Activated naive CD4-positive, alpha-beta T cell treated with anti-CD3 and anti-CD28 coated beads, Interleukin-2, amount 10 ng/mL, durations not matched to agents 7 days and 5 days (primary cell): ENCODE measurements at places on chromosomes 16 and 17.

DNA sequence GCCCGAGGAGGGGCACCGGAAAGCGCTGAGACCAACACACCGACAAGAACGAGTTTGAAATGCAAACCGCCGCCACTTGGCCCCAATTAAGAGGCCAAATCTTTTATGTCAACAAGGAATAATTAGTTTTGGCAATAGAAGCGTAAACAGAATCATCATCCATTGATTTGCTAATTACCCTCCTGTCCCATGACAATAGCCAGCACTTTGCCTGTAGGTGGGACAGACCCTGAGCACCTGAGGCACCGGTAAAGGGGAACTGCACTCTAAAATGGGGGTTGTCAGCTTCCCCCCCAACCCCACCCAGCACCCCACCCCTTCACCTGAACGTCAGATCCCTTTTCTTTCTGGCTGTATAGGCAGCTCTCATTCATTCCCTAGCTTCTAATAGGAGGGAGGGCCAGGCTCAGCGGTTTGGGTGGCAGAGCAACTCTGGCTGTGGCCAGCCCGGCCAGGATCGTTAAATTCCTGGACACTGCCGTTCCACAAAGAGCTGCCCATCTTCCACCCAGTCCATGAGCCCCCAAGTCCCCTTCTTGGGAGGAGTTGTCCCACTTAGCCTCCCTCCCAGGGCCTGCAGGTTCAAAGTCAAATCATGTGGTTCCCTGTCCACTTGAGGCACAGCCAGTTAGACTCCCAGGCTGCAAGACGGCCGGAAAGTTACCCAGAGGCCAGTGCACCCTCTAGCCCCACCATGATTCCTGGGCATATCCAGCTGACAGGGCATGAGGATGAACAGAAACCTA, 45.8 kb downstream of the WNT3 start:
- H3K27me3 ChIP-seq = peaks cover 88% of the 10 kb centered on the region
- H3K4me3 ChIP-seq = peak overlapping the region; percentile 71
- DNase-seq = no peak
- no peak overlapping the region for H3K27ac ChIP-seq
- peaks cover 20% of the 10 kb centered on the region for H3K4me1 ChIP-seq

DNA sequence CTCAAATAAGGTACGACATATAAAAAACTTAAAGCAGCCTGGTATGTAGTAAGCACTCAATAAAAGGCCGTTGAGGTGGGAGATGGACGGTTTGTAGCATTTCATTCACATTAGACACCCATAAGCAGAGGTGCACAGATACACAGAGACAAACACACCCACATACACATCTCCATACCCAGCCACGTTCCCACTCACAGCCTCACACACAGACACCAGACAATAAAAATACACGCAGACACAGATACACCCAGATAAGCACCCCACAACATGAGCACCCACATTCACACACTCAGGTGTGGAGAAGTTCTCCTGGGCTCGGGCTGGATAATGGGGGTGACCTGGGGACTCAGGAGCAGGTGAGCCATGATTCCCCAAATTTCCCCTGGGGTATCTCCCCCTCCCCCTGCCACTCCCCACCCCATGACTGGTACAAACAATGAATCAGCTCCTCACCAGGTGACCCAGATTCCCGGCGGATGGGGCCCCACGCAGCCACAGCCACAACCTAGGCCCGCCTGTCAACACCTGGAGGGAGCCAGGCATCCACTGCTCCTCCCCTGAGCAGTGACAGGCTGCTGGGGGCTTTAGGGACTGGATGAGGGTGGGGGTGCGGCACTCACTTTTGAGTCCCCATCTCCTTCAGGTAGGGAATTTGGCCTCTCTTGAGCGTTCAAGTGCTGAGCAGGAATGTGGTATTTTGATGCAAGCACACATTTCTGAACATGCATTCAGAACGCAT, 2.7 kb downstream of the DLX3 start:
- peaks cover 34% of the 10 kb centered on the region for H3K4me1 ChIP-seq
- peak overlapping the region; percentile 49 for H3K4me3 ChIP-seq
- no peak overlapping the region for H3K27ac ChIP-seq
- DNase-seq = no peak
- H3K27me3 ChIP-seq = peaks cover 100% of the 10 kb centered on the region
- peaks cover 6% of the 10 kb centered on the region for H3K36me3 ChIP-seq

DNA sequence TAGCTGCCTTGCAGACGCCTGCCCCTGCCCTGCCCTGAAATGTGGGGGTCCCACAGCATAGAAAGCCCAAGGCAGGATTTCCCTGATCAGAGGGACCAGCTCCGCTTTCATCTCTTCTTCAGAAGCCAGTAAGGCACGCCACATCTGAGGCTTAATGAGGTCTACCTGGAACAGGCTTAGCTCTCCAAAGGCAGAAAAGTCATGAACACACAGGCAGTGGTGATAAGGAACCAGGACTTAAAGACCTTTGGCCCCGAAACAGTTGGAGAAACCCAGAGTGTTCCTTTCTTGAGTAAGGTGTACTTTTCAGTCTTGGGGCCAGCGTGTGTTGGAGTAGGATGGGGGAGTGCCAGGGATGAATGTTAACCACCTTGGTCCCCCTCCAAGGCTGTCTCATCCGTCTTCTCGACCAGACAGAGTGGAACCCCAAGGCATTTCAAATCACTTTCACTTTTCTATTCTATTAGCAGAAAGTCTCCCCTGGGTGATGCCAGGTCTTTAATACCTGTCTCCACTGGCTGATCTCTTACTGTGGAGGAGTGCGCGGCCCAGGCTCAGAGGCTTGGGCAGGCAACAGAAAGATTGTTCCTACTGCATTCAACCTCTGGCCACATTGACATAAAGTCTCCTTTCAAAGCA, 43.9 kb downstream of the TMEM186 start:
- H3K4me1 ChIP-seq = no peaks in the 10 kb centered on the region
- H3K27ac ChIP-seq = no peak overlapping the region
- H3K36me3 ChIP-seq = no peaks in the 10 kb centered on the region
- no peaks in the 10 kb centered on the region for H3K27me3 ChIP-seq

GRCh38 chr16:14193316-14193871, 122.3 kb downstream of the MRTFB start:
- H3K27ac ChIP-seq = peak overlapping the region; percentile 72
- no peaks in the 10 kb centered on the region for H3K27me3 ChIP-seq
- peak; percentile 69 for DNase-seq
- no peaks in the 10 kb centered on the region for H3K36me3 ChIP-seq
- peaks cover 43% of the 10 kb centered on the region for H3K4me1 ChIP-seq

DNA sequence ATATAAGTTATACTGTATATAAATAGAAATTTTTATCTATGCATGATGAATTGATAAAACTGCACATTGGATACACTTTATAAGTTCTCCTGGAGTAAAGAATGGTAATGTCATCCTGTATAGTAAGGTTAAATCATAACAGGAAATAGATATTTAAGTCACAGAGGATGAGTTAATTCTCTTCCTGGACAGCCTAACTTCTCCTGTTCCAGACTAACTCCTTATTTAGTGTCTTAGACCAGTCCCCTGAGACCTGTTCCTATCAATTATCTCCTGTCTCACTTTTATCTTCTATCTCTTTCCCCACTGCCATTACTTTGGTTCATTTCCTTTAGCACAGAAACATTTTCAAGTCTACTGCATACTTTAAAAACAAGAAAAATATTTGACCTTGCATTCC, 46.5 kb downstream of the SSH2 start:
- H3K27me3 ChIP-seq = no peaks in the 10 kb centered on the region
- H3K36me3 ChIP-seq = peaks cover 8% of the 10 kb centered on the region
- no peak overlapping the region for H3K4me3 ChIP-seq
- DNase-seq = no peak
- no peak overlapping the region for H3K27ac ChIP-seq
